ENCODE measurements at places on chromosomes 12 and 14.

GRCh38 chr14:72932893-72933292, 6.6 kb downstream of the DCAF4 start:
- DNase-seq: no peak

- no peak for DNase-seq
Observed at GRCh38 chr12:25469861-25470260, 83.2 kb downstream of the LMNTD1 start.

DNA sequence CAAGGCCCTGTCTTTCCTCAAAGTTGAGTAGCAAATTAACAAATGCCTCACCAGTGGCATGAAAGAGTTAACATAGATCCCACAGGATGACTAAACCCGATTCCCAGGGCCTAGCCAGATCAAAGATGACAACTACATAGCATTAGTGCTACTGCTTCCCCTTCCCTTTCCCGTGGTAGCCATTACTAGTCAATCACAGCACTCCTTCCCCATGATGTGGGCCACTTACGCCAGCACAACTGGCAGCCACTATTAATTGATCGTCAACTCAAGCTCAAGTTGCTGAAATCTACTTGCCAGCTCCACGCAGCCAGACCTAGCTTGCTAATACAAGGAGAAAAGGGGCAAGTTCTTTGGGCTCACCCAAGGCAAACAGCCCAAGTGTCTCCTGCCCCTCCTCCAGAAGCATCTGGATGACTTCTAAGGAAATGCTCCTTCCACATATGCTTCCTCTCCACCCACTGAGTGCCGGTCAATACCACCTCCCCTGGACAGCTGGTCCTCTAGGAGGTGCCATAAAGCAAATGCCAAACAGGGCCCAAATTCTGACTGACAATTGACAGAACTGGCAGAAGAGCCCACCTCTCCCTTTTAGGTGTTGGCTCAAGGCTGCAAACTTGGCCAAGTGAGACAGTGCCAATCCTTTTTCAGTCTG, 72.6 kb downstream of the NUAK1 start:
- DNase-seq: no peak

GRCh38 chr12:80580254-80580653, 127.2 kb upstream of the MYF6 start:
- no peak for DNase-seq

DNA sequence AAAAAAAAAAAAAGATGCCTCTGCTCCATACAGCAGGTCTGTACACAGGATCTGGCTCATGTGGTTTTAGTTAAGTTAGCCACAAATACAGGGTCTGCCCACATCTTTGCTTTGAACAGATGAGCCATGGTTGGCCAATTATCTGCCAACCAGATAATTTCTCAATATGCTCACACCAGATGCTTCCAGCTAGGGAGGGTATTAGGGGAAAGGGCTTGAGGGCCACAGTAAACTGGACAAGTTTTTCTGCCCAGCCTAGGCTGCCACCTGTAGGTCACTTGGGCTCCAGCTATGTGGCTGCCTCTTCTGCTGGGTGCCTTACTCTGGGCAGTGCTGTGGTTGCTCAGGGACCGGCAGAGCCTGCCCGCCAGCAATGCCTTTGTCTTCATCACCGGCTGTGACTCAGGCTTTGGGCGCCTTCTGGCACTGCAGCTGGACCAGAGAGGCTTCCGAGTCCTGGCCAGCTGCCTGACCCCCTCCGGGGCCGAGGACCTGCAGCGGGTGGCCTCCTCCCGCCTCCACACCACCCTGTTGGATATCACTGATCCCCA, 776 bp downstream of the RDH5 start:
- no peak for DNase-seq

GRCh38 chr14:94331462-94331861, 8.3 kb upstream of the SERPINA6 start:
- no peak for DNase-seq

GRCh38 chr12:101097829-101098580, 112.0 kb downstream of the SLC5A8 start:
- DNase-seq: no peak

DNA sequence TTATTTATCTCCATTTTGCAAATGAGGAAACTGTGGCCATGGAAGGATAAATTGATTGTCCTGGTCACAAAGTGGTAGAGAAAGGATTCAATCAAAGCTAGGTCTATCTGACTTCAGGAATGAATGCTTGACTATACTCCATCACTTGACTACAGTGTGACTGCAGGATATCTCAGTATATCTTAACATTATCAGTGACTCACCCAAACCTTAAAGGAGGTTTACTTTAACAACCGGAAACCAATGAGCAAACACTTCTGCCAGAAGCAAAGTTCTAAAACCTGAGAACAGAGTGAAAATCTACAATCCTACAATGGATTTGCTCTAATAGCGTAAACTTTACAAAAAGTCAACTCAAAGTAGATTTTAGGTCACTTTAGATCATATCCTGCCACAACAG, 277.0 kb downstream of the CEP128 start:
- no peak for DNase-seq

DNA sequence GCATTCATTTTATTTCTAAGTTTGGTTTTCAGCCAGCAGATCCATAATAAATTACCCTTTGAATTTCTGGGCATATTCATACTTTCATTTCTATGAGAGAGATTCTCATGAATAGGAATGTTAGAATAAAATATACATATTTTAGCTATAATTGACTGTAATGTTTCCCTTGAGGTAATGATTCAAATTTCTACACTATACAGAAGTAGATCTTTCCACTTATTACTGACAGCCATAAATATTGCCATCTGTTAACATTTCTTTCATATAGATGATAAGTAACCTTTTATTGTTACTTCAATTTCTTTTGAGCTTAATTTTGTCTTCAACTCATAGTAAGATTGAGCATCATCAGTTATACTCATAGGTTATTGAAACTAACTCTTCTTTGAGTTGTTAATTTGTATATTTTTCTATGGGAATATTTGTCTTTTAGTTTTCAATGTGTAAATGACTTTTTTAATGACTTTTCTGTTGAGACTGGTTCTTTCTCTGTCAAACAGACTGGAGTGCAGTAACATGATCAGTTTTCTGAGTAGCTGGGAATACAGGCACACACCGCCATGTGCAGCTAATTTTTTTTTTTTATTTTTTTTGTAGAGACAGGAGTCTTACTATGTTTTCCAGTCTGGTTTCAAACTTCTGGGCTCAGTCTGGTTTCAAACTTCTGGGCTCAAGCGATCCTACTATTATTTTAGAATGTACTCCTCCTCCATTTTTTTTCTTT, 991.6 kb downstream of the SLC6A15 start:
- no peak for DNase-seq

GRCh38 chr14:91830777-91831176, 36.6 kb downstream of the TC2N start:
- peak; percentile 52 for DNase-seq

DNA sequence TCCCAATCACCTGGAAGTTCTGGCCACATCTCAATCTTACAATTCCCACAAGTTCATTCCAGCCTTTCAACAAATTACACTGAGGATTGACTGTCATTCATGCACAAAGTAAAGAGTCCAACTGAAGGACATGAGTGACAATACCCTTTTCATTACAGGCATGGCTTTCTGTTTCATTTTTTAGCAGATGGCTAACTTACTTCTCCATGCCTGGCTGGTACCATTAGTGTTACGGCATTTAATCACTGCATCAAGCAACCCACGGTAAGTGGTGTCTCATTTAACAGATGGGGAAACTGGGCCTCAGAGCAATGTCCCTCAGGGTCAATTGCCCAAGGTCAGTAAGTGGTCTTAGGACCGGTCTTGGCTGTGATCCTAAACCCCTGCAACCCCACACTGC, 114.4 kb downstream of the PRICKLE1 start:
- DNase-seq: no peak

DNA sequence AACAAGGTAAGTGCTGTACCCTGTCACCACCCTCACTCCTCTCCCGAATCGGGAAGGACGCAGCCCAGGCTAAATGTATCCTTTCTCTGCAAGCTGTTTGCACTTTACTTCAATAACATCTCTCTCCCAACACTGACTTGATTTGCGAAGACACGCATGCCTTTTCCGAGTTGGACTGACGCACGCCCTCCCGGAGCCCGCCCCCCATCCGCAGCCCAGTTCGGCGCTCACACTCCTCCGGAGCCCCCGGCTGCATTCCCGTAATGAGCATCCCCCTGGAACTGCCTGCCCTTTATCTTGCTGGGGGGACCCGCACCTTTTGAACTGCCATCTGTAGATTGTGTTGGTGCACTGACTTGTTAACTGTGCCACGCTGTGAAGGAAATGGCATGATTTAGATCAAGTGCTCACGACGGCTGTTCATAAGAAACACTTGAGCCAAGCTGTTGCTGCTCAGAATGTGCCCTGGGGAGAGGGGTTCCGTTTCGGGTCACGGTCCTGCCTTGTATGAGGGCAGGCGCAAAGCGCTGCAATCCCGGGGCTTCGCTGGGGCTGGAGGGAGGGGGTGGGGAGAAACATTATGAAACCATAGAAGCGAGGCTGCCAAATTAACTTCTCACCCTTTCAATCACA, 176.6 kb upstream of the CDKN3 start:
- no peak for DNase-seq

DNA sequence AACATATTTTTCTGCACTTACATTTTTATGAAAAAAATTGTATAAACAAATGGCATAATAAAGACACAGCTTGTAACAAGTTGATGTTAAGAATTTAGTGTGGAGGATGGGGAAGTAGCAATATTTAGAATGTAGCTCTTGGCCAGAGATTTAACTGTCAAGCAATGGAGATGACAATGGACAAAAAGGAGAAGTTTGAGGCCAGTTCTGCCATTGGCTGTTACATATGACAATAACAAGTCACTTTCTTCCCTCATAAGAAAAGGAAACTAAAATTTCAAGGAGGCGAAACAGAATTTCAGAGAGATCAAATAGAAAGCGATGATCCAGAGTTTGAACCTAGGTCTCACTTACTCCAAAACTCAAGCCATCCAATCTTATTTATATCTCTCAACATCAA, 122.8 kb upstream of the CCDC175 start:
- no peak for DNase-seq

GRCh38 chr12:32560520-32560919, 118.6 kb upstream of the DNM1L start:
- no peak for DNase-seq

DNA sequence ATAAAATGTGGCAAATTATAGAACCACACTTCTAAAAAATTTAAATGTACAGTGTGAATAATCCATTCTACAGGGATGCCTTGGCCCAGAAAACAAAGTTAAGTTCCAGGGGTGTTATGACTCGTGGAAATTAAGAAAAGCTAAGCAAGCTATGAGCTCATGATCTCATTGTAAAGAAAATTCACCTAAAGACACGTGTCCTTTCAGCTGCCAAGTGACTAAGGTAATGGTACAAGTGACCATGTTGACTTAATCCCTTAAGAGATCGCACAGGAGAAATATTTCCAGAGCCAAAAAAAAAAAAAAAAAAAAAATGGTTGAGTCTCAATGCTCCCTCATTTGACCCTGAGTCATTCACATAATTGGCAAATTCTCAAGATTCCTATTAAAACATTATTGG, 51.4 kb upstream of the ANO2 start:
- no peak for DNase-seq

- DNase-seq: no peak
Observed at GRCh38 chr12:11876307-11876706, 194.4 kb upstream of the BCL2L14 start.

DNA sequence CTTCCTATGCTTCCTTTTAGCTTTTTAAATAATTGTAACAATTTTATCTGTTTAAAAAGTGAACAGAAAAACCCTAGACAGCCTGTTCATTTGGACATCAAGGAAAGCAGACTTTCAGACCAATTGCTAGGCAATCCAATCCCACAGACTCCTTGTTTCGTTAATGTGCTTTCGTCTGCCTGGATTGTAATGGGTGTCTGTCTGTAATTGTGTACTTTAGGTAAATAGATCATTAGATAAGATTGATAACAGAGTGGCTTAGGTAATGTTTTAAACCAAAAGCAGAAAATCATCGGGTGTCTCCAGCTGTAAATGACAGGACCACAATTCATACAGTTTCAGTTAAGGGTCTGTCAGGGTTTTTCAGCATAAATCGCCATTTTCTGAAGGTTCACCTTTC, 19.6 kb downstream of the CCDC60 start:
- DNase-seq: no peak

GRCh38 chr14:72318648-72319047, 386.4 kb downstream of the RGS6 start:
- no peak for DNase-seq

DNA sequence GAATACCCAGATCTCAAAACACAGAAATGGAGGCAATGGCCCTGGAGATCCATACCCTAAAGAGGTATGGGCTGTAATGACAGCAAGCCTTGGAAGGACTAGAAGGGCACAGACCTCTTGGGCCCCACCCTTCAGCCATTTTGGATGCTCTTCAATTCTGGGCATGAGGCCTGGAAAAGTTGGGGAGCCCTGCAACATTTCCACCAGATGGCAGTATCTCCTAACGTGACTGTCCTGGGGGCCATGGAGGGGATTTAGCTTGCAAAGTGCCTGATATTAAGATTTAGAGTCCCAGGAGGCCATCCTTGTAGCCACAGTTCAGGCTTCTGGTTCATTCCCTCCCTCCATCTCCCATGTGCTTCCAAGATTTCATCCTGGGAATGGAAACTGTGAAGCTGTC, 30.2 kb downstream of the KCNA5 start:
- DNase-seq: no peak

DNA sequence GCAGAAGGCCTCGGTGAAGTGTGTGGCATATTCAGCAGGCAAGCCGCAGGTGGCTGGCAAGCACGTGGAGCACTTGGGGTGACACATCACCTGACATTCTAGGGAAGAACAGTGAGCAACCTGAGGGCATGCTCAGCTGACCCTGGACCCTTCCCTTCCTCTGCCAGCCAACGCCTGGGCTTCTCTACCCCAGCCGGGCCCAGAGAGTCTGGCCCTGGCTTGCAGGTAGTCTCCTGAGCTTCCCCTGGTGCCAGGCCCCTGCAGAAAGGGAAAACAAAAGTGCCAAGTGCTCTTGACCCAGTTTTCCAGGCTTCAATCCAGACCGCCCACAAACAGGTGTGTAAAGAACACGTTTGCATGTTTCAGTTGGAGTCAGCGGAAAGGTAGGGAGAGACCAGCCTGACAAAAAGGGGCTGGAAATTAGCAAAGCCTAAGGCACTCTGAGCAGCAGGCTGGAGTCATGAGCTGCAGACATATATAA, 45.7 kb downstream of the PRKAB1 start:
- DNase-seq: no peak

DNA sequence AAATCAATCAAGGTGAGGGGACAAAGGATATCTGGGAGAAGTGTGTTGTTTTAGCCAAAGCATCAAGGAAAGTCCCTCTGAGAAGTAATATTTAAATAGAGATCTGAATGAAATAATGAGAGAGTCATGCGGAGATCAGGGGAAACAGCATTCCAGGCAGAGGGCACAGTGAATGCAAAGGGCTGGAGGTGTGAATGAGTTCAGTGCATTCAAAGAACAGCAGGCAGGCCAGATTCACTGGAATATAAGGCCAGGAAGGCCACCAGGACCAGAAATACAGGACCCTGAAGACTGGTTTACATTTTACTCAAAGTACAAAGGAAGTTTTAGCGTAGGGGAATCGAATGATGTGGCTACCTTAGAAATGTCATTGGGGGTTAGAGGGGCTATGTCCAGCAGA, 436.2 kb upstream of the TMEM132C start:
- DNase-seq: no peak

- no peak for DNase-seq
Observed at GRCh38 chr12:59583003-59583712, 12.7 kb upstream of the SLC16A7 start.

- DNase-seq: no peak
Observed at GRCh38 chr14:73743431-73743931, 29.3 kb upstream of the PNMA1 start.
